ENCODE measurements at places on chromosomes 2 and 18.

DNA sequence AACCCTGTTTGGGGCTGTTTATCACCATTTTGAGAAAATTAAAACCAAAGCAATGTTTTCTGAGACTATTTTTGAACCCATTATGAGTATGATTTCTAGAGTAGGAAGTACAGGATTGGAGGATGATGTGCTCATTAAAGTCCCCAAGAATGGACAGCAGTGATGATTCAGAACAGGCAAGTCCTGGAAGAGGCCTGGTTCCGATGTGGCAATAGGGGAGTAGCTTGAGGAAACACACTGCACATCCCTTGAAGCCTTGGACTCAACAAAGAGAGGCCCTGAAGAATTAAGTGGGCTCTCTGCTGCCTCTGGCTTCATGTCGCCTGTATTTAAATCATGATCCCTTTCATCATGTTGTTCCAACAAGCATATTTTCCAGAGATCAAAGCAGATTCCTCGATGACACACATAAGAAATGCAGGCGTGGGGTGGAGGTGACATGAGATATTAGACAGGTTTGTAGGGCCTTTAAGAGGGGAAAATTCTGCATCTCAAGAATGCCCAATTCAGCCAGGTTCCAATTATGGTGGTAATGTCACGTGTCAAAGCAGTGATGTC, 242.2 kb downstream of the FHOD3 start:
- DNase-seq: no peak

DNA sequence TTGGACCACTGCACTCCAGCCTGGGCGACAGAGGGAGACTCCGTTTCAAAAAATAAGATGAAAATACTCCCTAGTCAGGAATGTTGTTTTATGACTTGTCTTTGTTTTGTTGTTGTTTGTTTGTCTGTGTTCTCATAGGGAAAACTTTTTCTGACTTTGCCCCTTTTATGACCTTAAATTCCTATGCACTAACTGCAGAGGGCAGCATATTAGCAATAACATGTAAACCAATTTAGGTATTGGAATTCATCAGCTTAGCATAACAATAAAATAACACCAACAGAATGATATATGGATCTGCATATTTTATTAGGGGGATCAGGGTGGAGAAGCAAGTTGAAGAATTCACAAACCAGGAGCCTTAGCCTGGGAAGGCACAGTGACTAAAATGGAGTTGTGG, 631.5 kb downstream of the SUCLG1 start:
- DNase-seq: no peak

DNA sequence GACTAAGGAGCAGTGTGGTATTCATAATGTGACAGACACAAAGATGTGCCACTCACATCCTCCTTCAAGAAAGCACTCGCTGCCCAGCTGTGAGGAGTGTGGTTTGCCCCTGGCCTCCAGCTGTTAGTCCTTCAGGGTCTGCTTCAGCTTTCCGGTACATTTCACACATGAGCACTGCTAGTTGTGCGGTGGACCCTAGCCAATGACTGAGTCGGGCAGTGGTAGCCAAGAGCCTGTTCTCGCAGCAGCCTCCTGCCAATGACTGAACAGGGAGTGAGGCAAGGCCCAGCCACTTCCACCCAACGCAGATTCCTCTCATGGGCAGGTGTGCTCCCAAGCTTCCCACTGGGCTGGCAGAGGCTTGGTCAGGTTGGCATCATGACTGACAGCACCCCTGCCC, 254.3 kb downstream of the RBM43 start:
- DNase-seq: no peak

- DNase-seq: no peak
These were observed 1195.1 kb upstream of the CHAC2 start for GRCh38 chr2:52572469-52572894.

GRCh38 chr2:66915237-66915636, 480.3 kb downstream of the MEIS1 start:
- DNase-seq: no peak

DNA sequence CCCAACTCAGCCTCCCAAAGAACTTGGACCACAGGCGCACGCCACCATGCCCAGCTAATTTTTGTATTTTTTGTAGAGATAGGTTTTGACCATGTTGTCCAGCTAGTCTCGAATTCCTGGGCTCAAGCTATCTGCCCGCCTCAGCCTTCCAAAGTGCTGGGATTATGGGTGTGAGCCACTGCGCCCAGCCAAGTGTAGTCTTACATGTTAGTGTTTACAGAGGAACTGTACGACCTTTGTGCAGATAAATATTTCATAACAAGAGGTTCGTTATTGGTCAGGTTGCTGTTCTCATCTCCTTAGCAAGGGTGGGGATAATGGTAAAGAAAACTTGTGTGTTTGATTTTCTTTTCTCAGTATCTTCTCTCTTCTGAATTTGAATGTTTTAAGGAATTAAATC, 46.5 kb downstream of the RALBP1 start:
- no peak for DNase-seq

- DNase-seq: peak; percentile 68
These were observed 2.7 kb downstream of the PTMA start for GRCh38 chr2:231710799-231711676.

DNA sequence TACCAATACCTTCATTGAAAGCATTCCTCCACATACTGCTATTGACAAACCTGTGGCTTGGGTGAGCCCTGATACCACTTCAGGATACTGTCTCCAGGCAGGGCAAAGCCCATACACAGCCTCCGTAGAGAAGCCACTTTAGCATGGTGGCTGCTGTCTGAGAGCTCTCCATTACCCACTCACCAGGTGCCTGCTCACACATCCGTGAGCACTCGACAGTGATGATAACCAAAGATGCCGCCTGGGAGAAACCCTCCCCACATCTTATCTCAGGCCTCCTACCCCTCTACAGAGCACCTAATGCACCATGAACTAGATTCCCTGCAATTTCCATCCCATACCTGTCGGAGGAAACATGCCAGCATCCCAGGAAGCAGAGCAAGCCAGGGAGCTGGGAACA, 57.6 kb upstream of the KLHL29 start:
- DNase-seq: no peak

GRCh38 chr2:212958757-212959295, 192.6 kb downstream of the IKZF2 start:
- no peak for DNase-seq

- DNase-seq: peak; percentile 32
These were observed 308.3 kb upstream of the SLC8A1 start for GRCh38 chr2:40760071-40760666.

- no peak for DNase-seq
These were observed 178.8 kb downstream of the ACKR3 start for GRCh38 chr2:236748385-236748784.

All from glutamatergic neuron (in vitro differentiated cells).